Lower leg skin (tissue), 4 donors: ENCODE measurements at places on chromosomes 7 and 10. TPM values are rescaled to one million over a fixed set of nuclear protein-coding genes. Genes with fewer than 3 reads are reported as not detected.

The CTAGE8 gene
- 9.7 TPM for total RNA-seq

The CNPY1 gene
- not detected for total RNA-seq

The MYH16 gene
- not detected for total RNA-seq

The EBLN1 gene
- total RNA-seq = not detected

The HOXA3 gene
- 7.2 TPM for total RNA-seq

The ADARB2 gene
- total RNA-seq = 0.72 TPM

The TDRD1 gene
- 0.13 TPM for total RNA-seq

The VPS37D gene
- 5.6 TPM for total RNA-seq

The FEZF1 gene
- total RNA-seq = not detected

DNA sequence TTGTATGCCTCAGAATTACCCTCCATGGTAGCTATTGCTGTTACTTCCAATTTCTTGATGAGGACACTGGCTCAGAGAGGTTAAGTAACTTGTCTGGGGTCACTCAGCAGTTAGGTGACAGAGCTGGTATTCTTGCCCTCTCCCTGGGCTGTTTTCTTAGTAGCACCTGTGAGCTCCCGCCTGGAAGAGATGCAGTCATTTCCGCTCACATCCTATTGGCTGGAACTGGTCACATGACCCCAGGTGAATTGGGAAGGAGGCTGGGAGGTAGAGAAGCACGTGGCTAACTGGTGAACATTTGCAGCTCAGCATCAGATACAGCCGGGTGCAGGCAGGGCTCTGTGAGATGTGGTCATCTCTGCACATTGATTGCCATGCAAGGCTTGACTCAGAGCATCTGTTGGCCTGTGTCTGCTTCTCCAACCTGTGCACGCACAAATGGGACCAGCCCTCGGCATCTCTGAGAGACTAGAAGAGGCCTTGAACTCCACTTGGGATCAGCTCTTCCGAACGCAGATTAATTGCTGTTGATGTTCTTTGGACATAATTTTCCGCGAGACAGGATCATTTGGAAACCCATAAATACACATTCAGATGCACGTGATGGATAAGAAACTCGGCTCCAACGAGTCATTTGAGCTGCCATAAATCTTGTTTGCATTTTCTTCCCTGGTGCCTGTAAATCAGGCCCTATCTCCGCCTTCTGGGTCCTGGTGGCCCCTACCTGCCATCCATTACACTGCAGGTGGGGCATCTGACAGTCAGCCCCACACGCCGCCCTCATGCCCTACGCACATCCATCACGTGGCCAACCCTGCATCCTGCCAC is 42.8 kb downstream of the MYL10 start:
- DNase-seq = peak; percentile 71

DNA sequence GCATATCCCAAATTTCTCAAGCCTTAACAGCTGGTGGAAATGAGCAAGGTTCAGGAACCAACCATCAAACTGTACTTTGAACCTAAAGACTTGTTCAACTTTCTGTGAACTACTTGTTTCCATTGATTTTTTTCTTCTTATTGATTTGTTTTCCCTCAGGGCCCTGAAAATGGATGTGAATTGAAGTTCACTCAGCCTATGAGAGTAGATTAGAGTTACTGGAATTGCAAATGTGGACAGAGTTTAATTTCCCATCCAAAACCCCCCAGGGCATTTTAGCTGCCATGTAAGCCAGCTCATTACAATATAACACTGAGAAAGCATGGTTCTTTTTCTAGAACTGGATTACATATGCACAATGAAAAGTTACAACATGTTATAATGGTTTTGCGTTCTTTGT is 1105.7 kb downstream of the REEP3 start:
- no peak for DNase-seq

- DNase-seq = no peak
Observed at GRCh38 chr7:36887233-36887632, 162.9 kb upstream of the AOAH start.

GRCh38 chr10:93437086-93437945 is 44.8 kb downstream of the MYOF start:
- DNase-seq = peak; percentile 87

DNA sequence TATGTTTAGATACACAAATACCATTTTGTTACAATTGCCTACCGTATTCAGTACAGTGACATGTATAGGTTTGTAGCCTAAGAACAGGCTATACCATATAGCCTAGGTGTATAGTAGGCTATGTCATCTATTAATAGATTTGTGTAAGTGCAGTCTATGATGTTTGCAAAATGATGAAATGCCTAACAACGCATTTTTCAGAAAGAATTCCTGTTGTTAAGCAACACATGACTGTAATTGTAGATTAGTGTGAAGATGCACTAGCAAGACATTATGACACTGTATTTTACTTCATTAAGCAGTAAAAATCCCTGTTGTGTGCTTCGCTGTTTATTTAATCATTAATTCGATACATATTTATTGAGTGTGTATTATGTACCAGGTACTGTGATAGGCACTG is 446.0 kb downstream of the SUGCT start:
- DNase-seq = no peak

GRCh38 chr10:69723653-69724052 is 78.1 kb upstream of the COL13A1 start:
- DNase-seq = no peak

DNA sequence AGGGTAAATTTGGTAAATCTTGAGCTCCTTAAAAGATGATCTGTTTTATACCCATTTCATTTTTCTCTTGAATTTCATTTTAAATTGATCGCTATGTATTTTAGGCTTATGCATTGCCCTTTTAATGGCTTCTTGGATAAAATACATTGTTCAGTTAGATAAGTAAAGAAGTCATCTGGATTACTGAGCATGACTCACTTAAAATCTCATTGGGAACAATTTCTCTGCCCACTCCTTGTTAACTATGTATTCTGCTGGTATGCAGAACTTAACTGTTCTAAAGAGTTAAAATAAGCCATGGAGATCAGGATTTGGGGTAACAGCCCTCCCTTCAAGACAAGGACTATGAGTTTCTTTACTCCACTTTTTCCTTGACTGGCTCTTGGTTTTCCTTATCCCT is 134.2 kb downstream of the SND1 start:
- DNase-seq = no peak

DNA sequence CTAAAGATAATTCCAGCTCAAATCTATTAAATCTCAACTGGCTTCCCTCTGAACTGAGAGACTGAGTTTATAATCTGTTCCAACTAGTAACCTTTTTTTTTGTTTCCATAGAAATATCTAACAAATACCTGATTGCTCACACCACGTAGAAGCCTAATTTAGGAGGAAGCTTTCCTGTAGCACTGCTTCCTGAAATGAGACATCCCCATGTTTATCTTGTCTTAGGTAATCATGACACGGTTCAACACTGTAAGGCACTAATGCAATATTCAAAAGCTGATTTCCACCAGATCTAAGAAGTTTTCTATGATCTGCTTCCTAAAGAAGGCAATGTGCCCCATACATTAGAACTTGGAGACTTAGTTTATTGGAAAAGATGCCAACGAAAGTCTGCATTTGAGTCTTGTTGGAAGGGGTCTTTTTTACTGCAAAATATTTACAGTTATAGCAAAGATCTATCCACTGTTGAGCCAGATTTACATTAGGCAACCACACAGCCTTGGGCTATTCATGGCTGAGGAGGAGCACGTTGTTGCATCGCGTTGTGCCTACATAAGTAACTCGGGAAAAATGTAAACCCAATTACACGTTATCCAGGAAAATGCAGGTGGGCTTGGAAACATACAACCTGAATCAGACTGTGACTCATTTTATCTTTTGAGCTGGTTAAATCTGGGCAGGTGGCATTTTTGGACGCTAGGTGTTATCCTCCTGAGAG is 66.3 kb downstream of the VIPR2 start:
- no peak for DNase-seq

DNA sequence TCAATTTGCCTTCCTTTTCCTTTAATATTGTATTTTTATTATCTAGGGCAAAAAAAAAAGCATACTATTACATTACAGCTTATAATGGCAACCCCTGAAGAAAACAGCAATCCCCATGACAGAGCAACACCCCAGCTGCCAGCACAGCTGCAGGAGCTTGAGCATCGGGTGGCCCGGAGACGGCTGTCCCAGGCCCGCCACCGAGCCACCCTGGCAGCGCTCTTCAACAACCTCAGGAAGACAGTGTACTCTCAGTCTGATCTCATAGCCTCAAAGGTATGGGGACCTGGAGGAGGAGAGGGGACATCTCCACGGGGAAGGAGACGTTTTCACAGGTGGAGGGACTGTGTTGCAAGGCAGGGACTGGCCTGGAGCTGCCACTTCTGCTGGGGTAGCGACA is 6.8 kb downstream of the STRA8 start:
- DNase-seq = no peak

GRCh38 chr10:15485684-15486316 is 114.7 kb upstream of the FAM171A1 start:
- no peak for DNase-seq

DNA sequence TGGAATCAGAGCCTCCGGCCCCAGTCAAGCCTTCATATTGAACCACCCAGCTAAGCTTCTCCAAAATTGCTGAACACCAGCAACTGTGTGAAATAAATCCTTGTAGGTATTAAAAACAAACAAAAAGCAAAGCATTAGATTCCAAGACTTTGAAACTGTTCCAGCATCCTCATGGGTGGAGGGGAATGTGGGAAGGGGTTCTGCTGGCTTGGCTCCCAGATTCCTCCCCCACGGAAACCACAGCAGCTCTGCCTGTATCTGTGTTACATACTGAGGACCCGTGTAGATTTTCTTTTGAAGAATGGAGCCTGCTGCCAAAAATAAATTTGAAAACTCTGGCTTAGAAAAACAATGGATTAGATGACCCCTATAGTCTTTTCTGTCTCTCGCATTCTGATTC is 20.0 kb downstream of the AKR1B1 start:
- no peak for DNase-seq

DNA sequence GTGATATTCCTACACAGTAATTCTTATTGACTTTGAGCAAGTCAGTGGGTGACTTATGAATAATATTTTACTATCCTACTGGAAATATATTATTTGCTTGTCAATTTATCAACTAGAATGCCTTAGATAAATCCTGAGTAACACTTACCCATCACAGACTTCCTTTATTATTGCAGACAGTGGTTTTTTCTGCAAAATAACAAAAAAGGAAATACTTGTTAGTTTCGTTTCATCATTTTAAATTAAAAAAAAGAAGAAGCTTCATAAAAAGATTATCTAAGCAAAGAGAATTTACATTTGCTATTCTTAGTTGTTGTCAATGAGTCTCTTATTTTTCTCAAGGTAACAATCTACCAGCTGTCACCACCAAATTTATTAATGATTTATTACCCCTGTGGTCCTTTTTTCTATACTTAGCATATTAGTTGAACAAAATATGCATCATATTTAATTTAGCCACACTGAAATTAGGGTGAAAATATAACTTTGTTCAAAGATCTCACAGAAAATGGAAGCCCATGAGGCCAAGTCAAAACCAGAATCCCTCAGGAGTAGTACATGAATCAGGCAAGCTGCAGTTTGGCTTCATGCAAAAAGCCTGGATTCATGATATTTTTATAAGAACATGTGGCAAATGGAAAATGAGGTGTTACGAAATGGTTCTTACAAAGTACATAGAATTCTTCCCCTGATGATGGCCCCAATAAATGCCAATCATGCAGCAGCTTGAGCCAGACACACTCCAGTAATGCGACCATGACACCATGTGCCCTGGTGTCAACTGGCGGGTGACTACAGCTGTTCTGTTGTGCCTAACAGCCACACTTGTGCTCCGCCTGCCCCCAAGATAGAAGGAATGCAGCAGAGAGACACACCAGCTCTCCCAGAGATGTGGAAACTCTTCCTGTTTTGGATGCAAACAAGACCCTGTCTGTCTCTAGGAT is 132.6 kb downstream of the ELMO1 start:
- peak; percentile 57 for DNase-seq

GRCh38 chr7:157375410-157375809 is 38.6 kb downstream of the DNAJB6 start:
- peak; percentile 43 for DNase-seq

- no peak for DNase-seq
Observed at GRCh38 chr7:11458736-11459483, 373.1 kb downstream of the THSD7A start.
